Cardiac ventricle fibroblast (primary cell): ENCODE measurements at places on chromosomes 13 and 19. TPM values are rescaled to one million over a fixed set of nuclear protein-coding genes. Genes with fewer than 3 reads are reported as not detected.

PEAK3 gene
- not detected in 2 replicates for total RNA-seq

ACP5 gene
- total RNA-seq = not detected in 2 replicates

IL12RB1 gene
- total RNA-seq = not detected in 2 replicates

CEACAM16 gene
- not detected in 2 replicates for total RNA-seq

SYCN gene
- not detected in 2 replicates for total RNA-seq

KIR3DL1 gene
- total RNA-seq = not detected in 2 replicates

ZNF628 gene
- 5.8 and 8.5 TPM in 2 replicates for total RNA-seq

CTU1 gene
- total RNA-seq = 14.0 and 18.0 TPM in 2 replicates

MAP4K1 gene
- total RNA-seq = not detected in 2 replicates

CCDC70 gene
- total RNA-seq = not detected in 2 replicates

PLIN5 gene
- 0.59 and 1.4 TPM in 2 replicates for total RNA-seq

KLK6 gene
- not detected in 2 replicates for total RNA-seq

SPTBN4 gene
- total RNA-seq = 1.5 and 5.0 TPM in 2 replicates

RFPL4A gene
- total RNA-seq = not detected in 2 replicates

LRRC63 gene
- not detected in 2 replicates for total RNA-seq

P2RY11 gene
- total RNA-seq = 5.3 and 6.8 TPM in 2 replicates

ZSCAN4 gene
- not detected in 2 replicates for total RNA-seq

CACNG8 gene
- total RNA-seq = 0.39 and 1.1 TPM in 2 replicates

LILRB1 gene
- not detected in 2 replicates for total RNA-seq

TUBA3C gene
- total RNA-seq = not detected in 2 replicates

EHD2 gene
- 339 and 398 TPM in 2 replicates for total RNA-seq

PSG11 gene
- not detected in 2 replicates for total RNA-seq

SOX21 gene
- not detected in 2 replicates for total RNA-seq

CEACAM5 gene
- not detected in 2 replicates for total RNA-seq

LRRC4B gene
- total RNA-seq = 0.06 TPM in 1 of 2 replicates, not detected in the other
